ENCODE measurements at places on chromosomes 1 and 21.

DNA sequence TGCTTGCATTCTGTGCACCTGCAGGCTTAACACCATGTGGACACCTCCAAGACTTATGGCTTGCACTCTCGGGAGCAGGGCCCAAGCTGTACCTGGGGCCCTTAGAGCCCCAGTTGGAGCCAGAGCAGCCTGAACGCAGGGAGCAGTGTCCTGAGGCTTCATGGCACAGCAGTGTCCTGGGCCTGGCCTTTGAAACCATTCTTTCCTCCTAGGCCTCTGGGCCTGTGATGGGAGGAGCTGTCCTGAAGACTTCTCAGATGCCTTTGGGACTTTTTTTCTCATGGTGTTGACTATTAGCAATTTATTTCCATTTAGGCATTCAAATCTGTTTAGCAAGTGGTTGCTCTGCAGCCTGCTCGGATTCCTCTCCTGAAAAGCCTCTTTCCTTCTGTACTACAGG, 11.0 kb downstream of the RPTN start:
- no peak for DNase-seq

DNA sequence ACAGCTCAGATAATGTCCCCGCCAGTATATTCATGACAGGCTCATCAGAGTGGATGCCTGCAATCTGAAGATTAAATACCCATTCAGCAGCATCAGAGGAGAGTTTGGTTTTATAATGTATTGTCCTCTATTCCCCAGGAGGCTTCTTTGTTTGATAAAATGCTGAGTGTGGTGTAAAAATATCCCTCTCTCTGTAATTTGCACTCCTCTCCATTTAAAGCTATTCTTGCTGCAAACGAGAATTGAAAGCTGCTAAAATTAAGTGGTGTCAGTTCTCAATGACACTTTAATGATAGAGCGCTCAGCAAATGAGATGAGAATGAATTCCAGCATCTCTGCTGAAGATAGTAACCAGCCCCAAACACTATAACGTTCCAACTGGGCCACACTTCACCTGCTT, 205.7 kb upstream of the RRP15 start:
- DNase-seq = no peak

- no peak for DNase-seq
These were observed 1218.4 kb upstream of the PRMT6 start for GRCh38 chr1:105838071-105838470.

DNA sequence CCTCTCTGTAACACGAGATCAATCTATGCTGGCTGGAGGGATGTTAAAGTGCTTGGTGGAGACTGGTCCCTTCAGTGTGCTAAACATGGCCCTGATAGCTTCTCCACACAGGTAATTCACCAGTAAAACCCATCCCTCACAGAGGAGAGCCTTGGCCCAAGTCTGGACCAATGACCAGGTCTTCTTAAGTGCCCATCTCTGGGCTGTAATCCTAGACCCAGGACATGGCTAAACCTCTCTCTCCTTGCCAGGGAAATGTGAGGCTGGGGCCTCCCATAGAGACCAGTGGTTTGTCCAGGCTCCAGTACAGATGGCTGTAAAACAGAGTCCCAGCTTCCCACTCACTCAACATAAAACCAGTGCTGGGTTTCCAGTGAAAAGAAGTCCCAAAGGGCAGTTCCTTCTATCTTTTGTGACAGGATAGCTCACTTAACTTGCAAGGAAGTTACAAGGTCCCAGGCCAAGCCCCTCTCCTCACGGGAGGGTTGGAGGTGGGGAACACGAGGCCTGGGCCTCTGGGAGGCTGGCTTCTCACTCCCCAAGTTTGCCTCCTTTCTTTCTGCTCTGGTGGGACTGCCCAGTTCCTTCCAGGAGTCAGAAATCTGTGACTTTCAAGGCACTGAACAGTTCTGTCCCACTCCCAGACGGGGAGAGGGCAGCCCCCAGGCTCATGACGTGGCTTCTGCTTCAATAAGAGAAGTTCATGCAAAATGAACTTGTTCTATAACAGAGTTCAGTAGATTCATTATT, 2.2 kb upstream of the KIF17 start:
- DNase-seq = no peak

GRCh38 chr1:238451781-238452310, 561.1 kb upstream of the ZP4 start:
- DNase-seq = no peak

DNA sequence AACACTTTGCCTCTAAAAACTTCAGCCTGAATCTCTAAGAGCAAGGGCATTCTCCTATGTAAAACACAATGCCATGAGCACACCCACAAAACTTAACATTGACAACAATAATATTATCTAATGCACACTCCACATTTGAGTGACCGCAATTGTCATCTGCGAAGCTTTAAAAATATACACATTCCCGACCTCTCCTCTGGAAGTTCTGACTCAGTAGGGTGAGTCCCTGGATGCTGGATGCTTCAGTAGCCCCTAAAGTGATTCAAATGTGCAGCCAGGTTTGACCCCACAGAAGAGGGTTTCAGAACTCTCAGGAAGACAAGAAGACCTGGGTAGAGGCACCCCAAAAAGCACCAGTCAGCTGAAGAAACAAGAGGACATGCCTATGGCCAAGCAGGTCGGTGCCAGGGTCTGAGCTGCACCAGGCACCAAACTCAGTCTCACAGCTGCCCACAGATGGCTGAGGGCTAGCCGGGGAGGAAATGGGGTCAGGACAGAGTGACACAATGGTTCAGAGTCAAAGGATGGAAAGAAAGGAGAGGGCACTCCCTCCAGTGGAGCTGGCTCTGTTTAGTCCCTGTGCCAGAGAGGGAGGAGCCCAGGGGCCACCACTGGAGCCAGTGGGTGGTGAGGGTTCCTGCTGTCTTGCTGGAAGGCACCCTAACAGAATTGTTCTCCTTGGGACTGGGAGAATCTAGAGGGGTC, 17.4 kb downstream of the PIK3C2B start:
- DNase-seq = no peak

GRCh38 chr1:1066403-1067283, 7.5 kb downstream of the RNF223 start:
- DNase-seq = no peak

DNA sequence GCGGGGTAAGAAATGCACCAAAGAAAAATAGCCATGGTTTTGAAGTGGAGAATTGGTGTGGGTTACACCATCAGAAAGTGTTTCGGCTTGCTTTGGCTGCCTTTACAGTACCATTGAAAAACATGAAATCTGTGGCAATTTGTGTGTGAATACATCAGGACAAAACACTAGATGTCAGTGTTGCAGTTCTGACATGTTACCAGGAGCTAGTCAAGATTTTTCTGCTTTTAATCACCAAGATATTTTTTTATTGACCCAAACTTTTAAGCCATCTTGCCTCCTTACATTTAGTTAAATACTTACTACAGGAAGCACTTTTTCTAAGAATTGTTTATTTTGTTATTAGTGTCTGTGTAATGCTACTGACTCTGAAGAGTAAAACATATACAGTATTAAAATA, 14.3 kb downstream of the RRP15 start:
- no peak for DNase-seq

DNA sequence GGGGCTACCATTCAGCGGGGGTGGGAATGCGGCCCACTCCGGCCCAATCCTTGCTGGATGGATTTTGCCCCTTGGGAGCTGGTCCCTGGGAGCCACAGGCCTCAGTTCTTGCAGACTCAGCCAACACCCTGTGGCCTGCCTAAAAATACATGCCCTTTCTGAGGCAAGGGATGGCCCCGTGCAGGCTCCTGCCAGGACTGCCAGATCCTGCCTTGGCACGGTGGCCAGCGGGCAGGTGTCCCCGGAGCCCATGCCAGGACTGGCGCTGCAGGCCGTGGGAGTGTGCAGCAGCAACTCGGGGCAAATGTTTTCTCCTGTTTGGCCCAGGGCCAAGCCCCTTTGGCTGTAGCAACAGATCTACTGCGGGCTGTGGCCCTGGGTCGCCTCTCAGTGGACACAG, 1.6 kb upstream of the PANK4 start:
- DNase-seq = no peak

GRCh38 chr1:162904579-162904978, 43.6 kb upstream of the CCDC190 start:
- DNase-seq = no peak

- DNase-seq = no peak
These were observed 32.8 kb upstream of the ABCD3 start for GRCh38 chr1:94385308-94385929.

GRCh38 chr1:53081384-53082066, 19.5 kb downstream of the PODN start:
- no peak for DNase-seq

DNA sequence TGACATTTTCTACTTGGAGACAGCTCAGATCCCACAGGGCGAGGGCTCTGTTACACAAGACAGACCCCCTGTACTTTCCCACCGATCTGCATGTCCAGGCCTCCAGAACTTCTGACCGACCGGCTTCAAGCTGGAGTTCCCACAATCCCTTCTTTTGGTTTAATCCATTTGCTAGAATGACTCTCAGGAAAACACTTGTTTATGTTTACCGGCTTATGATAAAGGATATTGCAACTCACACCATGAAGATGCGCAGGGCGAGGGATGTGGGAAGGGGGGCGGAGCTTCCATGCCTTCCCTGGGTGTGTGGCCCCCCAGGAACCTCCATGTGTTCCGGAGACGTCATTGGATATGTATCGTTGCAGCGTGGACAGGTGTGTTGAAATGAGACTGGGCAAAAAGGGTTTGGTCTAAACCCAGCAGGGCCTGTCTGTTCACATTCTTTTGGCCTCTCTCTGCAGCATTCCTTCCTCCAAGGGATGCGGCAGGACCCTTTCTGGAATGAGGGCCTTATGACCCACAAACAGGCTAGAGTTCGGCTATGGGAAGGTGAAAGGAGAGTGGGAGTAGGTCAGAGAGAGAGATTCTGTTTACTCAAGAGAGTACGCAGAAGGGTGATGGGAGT, 7.5 kb upstream of the IGSF5 start:
- no peak for DNase-seq

DNA sequence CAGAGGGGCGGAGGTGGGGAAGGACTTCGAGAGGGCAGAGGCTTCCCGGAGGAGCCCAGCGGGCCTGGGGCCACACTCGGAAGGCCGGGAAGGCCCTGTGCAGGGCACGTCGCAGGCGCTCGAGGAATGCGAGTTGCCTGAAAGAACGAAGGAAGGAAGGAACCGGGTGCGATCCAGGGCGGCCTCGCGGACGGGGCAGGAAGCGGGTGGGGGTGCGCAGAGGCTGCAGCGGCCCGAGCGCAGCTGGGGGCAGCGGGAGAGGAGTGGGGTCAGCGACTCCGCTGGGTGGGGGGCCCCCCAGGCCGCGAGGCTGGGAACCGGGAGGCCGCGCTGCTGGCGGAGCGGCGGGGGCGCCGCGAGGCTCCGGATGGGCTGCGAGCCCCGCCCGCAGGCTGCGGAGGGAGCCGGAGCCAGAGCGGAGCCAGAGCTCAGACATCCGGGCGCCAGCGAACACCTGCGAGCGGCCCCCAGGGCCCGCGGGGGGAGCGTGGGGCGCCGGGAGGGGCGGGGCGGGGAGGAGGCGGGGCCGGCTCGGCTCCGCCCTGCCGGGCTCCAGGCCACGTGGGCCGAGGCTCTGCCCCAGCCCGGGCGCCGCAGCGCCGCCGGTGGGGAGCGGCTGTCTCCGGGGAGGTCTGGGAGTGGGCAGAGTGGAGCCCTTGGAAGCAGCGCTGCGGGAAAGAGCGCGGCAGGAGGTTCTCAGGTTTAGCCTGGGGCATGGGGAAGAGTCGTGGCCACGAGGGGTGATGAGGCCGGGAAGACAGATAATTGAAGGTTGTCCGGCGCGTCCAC, 4.6 kb downstream of the ID3 start:
- DNase-seq = peak; percentile 84

DNA sequence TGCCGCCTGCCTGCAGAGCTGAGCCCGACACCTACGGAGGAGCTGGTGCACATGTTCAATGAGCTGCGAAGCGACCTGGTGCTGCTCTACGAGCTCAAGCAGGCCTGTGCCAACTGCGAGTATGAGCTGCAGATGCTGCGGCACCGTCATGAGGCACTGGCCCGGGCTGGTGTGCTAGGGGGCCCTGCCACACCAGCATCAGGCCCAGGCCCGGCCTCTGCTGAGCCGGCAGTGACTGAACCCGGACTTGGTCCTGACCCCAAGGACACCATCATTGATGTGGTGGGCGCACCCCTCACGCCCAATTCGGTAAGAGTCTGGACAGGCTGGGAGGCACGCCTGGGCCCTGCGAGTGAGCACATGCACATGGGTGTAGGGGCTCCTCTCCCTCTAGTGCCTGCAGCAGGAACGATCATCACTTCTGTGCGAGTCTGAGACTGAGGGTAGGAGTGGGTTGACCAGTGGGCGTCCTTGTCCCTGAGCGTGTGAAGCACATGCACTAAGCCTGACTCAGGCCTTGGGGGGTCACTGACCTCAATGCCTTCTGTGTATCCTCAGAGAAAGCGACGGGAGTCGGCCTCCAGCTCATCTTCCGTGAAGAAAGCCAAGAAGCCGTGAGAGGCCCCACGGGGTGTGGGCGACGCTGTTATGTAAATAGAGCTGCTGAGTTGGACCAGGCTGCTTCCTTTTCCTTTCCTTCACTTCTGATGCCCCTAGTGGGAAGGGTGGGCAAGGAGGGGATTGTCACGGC, 6.9 kb downstream of the DMAP1 start:
- no peak for DNase-seq

DNA sequence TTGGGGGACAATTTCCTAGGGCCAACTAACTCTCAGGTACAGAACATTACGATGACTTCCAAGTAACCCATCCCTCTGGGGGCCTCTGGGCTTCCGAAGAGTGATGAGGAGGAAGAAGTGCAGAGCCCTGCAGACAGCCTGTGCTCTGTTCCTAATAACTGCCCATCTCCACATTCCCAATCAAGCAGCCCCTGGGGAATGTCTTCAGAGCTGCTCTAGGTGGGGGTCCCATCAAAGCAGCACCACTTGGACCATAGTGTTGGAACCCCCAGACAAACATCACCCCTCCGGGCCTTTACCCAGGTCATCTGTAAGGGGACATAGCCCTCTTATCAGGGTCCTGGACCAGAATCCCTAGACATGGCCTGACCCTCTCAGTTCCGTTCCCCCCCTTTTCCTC, 357.3 kb downstream of the NPHP4 start:
- no peak for DNase-seq

DNA sequence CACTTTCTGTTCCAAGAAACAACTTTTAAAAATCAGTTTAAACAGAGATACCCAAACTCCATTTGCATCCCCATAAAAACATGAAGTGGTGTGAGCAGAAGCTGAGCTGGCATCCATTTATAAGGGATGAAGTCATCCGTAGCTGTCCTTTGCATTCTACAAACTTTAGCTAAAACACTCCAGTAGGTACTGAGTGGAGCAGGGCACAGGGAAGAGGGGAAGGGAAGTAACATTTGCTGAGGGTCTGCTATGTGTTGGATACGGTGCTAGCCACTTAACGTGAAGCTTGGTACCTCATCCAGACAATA, 32.9 kb downstream of the VWA5B1 start:
- DNase-seq = no peak

- DNase-seq = no peak
These were observed 9.8 kb upstream of the TCEA3 start for GRCh38 chr1:23434260-23434775.

GRCh38 chr1:23801338-23801748, 789 bp upstream of the GALE start:
- DNase-seq = no peak

GRCh38 chr21:45135868-45136267, 61.5 kb downstream of the ADARB1 start:
- no peak for DNase-seq

Data from activated naive CD4-positive, alpha-beta T cell treated with Interleukin-2 at 50 U/mL for 16 hours (primary cell).